ENCODE measurements at places on chromosomes 4 and X.

DNA sequence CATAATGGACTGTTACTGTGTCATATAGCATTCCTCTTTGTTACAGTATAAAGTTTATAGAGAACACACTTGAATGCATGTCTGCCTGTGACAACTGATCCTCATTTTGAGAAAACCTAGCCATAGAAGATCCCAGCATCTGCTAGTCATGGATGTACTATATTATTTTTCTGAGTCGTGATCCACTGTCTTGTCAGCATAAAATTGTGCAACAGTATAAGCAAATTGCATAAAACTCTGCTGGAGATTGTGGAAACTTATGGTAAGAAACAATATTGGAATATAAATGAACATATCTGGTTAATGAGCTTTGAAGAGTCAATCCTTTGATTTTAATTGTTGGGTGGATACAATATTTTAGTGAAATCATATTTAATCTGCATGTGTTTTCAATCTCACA, 3.6 kb downstream of the NEIL3 start:
- no peak for DNase-seq

GRCh38 chr4:155972098-155972497, 18.4 kb upstream of the CTSO start:
- no peak for DNase-seq

DNA sequence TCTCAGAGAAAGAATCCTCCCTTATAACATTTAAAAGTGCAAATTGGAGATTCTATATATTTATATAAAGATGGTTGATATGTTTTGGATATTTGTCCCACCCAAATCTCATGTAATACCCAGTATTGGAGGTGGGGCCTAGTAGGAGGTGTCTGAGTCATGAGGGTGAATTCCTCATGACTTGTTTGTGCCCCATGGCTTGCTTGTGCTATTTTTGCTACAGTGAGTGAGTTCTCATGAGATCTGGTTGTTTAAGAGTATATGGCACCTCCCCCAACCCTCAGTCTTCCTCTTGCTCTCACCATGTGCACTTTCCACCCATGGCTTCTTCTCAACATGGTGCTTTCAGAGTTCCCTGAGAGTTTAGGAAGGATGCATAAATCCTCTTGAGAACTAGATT, 9.5 kb upstream of the ANKRD50 start:
- DNase-seq, result no peak

GRCh38 chr4:141246243-141246642, 25.5 kb downstream of the ZNF330 start:
- DNase-seq, result no peak

DNA sequence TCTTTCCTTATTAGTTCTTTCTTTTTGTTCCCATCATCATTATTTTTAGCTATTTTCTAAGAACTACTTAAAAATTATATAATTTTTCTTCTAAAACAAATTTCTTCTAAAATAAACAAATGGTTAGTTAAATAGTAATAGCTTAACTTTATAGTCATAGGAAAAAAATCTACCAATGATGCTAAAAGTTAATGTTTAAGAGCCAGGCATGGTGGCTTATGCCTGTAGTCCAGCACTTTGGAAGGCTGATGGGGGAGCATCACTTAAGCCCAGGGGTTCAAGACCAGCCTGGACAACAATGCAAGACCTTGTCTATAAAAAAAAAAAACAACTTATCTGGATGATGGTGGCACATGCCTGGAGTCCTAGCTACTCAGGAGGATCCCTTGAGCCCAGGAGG, 127.1 kb upstream of the ANXA3 start:
- no peak for DNase-seq

DNA sequence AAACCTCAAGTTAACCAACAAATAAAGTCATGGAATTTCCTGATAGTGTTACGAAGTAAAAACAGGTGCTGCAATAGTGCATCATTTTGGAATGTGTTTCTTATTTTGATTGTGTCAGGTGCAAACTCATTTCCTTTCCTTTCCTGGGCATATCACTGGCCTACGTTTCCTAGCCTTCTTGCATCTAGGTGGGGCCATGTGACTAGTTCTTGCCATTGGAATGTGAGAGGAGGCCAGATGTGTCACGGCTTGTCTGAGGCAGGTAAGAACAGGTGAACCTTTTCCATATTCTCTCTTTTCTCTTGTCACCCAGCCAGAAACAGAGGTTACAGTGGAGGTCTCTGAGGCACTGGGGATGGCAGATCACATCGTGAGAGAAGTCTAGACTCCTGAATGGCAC, 868.0 kb downstream of the RPA4 start:
- DNase-seq, result no peak

Measured in stimulated activated CD8-positive, alpha-beta memory T cell treated with anti-CD3 and anti-CD28 coated beads, Interleukin-4, amount 100 ng/mL, for 48 hours (primary cell).